Endothelial cell (in vitro differentiated cells): ENCODE measurements at places on chromosomes 1 and 21.
A peak's percentile ranks its signal among the peaks of the same experiment; 100 is the strongest.

- no peak for DNase-seq
These were observed 152.5 kb downstream of the TIAM1 start for GRCh38 chr21:31191553-31191952.

DNA sequence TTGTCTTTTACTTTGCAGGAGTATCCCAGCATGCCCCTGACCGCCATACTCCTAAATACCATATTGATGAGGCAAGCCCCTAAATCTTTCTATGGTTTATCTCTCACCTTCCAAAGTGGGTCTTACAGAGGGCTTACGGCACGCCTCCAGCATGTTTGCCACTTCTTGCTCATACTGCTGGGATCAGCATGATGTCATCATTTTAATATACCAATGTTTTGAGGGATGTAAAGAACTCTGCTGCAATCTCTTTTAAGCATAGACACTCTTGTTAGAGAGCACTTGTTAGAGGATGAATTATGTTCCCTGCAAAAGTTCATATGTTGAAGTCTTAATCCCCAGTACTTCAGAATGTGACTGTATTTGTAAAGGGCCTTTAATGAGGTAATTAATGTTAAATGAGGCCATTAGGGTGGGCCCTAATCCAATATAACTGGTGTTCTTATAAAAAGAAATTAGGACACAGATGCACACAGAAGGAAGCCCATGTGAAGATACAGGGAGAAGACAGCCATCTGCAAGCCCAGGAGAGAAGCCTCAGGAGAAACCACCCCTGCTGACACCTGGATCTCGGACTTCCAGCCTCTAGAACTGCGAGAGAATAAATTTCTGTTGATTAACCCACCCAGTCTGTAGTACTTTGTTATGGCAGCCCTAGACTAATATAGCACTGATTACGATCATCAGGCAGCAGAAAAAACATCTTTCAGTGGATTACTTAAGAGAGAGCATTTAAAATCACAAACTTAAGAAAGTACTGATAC lies 16.4 kb upstream of the ABCB10 start:
- DNase-seq: no peak

GRCh38 chr1:75528001-75528400 lies 82.9 kb downstream of the SLC44A5 start:
- no peak for DNase-seq

- DNase-seq: no peak
These were observed 15.6 kb upstream of the C21orf91 start for GRCh38 chr21:17834639-17835354.

DNA sequence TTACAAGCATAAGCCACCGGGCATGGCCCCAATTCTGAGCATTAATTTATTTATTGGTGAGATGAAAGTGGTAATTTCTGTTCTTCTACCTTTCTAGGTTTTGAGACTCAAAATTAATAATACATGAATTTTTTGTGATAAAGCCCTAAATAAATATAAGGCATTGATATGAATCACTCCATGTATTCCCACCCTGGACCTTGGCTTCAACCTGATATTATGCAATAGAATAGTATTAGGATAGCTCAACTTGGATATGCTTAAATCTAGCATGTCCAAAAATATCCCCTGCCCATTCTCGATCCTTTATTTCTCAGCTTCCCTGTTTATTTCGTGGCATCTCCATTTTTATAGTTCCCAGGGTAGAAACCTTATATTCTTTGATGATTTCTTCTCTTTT lies 2.5 kb downstream of the AGL start:
- DNase-seq: no peak

DNA sequence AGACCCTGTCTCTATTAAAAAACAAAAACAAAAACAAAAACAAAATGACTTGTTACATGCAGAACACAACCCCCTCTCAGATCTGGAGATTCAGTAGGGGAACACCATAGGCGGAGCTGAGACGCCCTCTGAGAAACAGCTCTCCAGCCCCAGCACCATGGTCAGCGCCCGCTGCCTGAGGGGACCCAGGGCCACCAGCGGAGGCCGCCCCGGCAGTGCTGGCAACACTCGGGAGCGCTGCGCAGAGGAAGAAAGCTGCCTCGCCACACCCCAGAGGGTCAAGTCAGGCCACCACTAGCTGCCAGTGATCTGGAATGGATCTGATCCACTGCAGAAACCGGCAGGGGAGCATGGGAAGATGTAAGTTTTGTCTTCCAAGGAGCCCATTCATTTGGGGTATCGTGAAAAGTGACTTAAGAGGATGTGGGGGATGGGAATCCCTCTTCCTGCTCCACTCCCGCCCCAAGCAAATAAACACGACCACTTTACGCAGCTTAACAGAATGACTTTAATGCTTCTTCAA lies 3.1 kb downstream of the ACTA1 start:
- peak; percentile 84 for DNase-seq

GRCh38 chr1:38962113-38962512 lies 20.5 kb upstream of the RHBDL2 start:
- no peak for DNase-seq

DNA sequence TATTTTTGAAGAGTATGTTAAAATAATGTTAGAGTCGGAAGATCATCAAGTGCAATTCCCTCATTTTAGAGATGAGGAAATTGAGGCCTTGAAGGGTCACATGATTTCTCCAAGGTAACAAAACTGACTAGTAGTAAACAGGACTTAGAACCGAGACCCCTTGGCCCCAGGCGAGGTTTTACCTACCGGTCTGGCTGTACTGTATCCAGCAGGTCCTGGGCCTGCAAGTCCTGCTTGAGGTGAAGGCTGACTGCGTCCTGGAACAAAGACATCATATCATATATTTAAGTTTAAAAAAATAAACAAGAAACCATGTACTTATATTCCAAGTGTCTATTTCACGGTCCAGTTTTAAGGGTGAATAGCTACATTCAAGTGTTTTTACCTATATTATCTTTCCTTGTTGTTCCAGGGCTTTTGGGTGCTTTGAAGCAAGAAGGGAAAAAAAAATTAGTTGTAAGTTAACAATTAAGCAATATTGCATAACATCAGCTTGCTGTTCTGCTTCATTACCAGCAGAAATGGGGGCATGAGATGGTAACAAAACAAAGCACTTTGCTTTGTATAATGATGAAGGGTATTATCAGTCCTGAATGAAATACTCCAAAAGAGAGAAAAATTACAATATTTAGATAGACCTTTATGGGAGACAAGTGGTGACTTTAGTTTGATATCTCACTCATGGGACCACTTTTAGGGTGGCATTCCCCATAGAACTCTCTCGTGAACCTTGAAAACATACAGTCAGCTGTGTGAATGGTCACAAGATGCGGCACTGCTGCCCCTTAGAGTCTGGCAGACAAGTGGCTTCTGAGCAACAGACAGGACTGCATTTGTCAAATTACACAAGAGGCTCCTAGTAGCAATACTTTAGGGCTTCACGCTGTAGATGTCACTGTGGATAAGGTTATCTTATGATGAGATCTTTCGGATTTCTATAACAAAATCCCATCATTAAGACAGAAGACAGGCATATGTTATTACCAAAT lies 29.8 kb upstream of the CFAP298 start:
- no peak for DNase-seq

- DNase-seq: no peak
These were observed 23.2 kb upstream of the WDR26 start for GRCh38 chr1:224457782-224458144.

- no peak for DNase-seq
These were observed 7.2 kb downstream of the APCS start for GRCh38 chr1:159594625-159595405.

DNA sequence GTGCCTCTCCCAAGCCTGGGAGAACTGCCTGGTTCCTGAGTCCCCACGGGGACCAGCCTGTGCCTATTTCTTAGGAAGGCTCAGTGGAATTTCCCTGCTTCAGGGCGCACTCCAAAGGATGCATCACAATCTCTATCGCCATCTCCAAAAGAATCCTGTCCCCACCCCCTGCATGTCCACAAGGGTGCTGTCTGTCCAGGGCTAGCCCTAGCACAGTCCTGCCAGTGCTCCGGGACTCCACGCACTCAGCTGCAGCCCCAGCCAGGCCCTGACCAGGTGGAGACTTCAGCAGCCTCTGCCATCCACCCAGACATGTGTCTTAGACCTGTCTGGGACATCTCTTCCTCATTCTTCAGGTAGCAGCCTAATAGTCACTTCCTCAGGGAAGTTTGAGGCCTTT lies 199.7 kb downstream of the GRIK3 start:
- DNase-seq: no peak

DNA sequence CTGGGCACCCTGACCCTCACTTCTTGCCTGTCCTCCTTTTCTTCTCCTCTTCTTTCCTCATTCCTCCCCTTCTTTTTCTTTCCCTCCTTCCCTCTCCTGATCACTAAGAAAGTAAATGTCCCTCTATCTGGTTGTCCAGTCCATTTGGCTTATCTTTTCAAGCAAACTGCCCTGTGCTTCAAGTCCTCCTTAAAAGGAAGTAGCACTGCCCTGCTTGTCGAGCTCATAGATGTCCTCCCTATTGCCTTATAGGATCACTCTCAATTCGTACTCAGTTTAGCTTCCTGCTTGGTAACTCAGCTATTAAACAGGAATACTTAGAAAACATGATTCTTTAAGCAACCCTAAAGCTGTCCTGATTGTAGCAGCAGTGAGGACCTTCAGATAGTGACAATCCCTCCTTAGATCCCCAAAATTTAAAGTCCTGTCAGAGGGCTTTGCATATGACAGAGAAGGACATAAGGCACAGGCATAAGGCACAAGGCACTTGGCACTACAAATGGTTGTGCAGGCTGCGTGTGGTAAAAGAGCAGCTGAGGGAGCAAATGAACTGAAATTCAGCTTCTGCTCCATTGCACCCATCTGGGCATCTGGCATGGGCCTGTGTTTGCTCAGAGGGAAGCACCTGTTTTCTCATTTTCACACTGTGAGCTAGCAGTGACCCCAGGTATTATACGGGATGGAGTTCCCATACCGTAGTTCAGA lies 26.1 kb upstream of the SLAMF6 start:
- no peak for DNase-seq

DNA sequence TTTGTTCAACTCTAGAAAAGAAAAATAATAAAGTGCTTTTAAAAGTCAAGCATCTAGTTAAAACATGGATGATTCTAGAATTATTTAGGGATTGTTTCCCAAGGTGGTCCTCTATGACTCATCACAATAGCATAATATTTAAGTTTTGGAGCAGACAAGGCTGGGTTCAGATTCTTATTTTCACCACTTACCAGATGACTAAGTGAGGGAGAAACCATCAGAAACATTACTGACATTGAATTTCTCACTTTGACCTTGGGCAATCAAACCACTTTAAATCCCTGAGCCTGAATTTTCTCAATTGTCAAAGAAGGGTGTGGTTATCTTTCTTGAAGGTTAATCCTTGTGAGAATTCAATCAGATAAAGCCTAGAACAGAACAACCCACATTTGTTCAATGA lies 102.5 kb upstream of the PTGFR start:
- DNase-seq: no peak

DNA sequence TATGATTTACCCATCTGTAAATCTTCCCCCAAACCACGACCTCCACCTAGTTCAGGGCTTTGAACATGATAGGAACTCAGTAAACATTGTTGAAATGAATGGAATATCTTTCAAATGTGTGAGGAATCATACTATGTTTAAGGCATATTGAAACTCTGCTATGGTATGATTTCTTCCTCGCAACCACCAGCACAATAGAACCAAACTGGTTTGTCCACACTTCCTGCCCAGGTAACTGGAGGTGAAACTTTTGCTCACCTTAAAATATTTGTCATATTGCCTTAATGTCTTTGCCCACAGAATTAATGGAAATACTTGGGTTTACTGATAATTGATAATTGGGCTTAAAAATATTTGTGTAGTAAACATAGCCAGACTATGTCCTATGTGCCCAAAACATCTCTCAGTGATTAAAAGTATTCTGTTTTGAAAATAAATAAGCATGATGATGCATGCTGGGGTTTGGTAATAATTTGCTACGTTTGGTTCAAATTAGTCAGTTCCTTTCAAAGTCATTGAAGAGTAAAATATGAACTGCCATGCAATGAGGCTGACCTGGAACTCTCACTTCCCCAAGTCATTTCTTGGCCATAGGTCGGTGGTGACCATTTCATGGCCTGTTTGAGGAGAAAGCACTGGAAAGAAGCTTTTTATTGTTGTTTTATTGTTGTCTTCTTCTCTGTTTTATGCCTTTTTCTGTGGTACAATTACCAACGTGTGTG lies 73.3 kb downstream of the TNFSF18 start:
- DNase-seq: no peak

- DNase-seq: no peak
These were observed 5.0 kb downstream of the PPP1R15B start for GRCh38 chr1:204406621-204407020.

GRCh38 chr1:36885540-36886357 lies 148.6 kb downstream of the GRIK3 start:
- no peak for DNase-seq

- DNase-seq: no peak
These were observed 21.0 kb downstream of the SLC37A1 start for GRCh38 chr21:42534421-42535378.

GRCh38 chr1:146039844-146040194 lies 18.3 kb upstream of the HJV start:
- DNase-seq: no peak

- no peak for DNase-seq
These were observed 43.3 kb downstream of the GPR137B start for GRCh38 chr1:236185687-236186086.

DNA sequence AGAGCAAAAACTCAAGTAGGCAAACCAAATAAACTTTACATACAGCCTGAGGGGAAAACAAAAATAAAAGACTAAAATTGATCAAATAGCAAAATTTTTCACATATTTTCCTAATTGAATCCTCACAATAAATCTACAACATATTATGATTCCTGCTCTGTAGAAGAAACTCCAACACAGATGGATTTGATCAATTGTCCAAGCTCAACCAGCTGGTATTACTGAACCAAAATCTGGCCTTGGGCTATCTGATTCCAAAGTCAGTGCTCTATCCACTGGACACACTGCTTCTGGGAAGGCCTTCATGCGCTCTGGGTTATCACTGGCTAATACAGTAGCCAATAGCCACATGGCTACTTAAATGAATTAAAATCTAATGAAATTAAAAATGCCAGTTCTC lies 39.3 kb downstream of the PCNX2 start:
- DNase-seq: no peak

- peak; percentile 2 for DNase-seq
These were observed 19.1 kb downstream of the COL6A2 start for GRCh38 chr21:46116776-46117585.

DNA sequence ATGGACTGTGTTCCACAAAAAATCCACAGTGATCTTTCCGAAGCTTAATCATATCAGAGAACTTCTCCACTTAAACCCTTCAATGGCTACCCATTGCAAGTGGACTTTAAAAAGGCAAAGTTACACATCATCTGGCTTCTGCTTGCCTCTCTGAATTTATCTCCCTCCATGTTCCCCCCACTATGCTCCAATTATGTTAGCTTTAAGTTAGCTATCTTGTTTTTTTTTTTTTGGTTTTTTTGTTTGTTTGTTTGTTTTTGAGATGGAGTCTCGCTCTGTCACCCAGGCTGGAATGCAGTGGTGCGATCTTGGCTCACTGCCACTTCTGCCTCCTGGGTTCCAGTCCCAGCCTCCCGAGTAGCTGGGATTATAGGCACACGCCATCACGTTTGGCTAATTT lies 166.4 kb upstream of the ADGRL2 start:
- no peak for DNase-seq

GRCh38 chr1:112983537-112984131 lies 27.6 kb upstream of the SLC16A1 start:
- DNase-seq: no peak
